ENCODE measurements at places on chromosomes 5 and 9. TPM values are rescaled to one million over a fixed set of nuclear protein-coding genes. Genes with fewer than 3 reads are reported as not detected.

Gene FSTL4
- total RNA-seq = 1.0 TPM

Gene NUTM2G
- not detected for total RNA-seq

Gene IL3
- not detected for total RNA-seq

Gene GABRA6
- total RNA-seq = not detected

Gene GKAP1
- total RNA-seq = 6.1 TPM

Gene ZBTB43
- total RNA-seq = 16.0 TPM

Gene OSMR
- 52.9 TPM for total RNA-seq

Gene NUTM2F
- not detected for total RNA-seq

Gene SLCO6A1
- not detected for total RNA-seq

Gene PCDHGA11
- 2.3 TPM for total RNA-seq

Gene ESM1
- total RNA-seq = 1.8 TPM

Gene SHROOM1
- total RNA-seq = 26.6 TPM

Gene SPATA31E1
- not detected for total RNA-seq

Gene DRD1
- total RNA-seq = 0.81 TPM

Gene CDKN2B
- 42.9 TPM for total RNA-seq

Gene FBN2
- 1.6 TPM for total RNA-seq

Gene HEXB
- total RNA-seq = 137 TPM

Gene ANKS6
- total RNA-seq = 33.3 TPM

Gene POU5F2
- total RNA-seq = 1.5 TPM

Gene GDNF
- not detected for total RNA-seq

Gene TAF11L12
- not detected for total RNA-seq

Gene PCDH1
- 133 TPM for total RNA-seq

Gene CENPH
- 3.3 TPM for total RNA-seq

Gene SLC25A2
- 0.40 TPM for total RNA-seq

Gene KIF4B
- total RNA-seq = 0.30 TPM

Gene ACOT12
- not detected for total RNA-seq

Gene LRRC19
- 0.33 TPM for total RNA-seq

Gene IL13
- not detected for total RNA-seq

Gene PCDHB4
- 1.8 TPM for total RNA-seq

Gene FCHO2
- total RNA-seq = 37.6 TPM

Gene MEIKIN
- total RNA-seq = not detected

Gene MCIDAS
- 0.22 TPM for total RNA-seq

Gene RFESD
- total RNA-seq = 6.8 TPM

Gene AGTPBP1
- total RNA-seq = 39.8 TPM

Gene BTNL3
- total RNA-seq = not detected

Gene FOXI1
- 0.30 TPM for total RNA-seq

Gene PAX5
- total RNA-seq = not detected

Gene IGFBPL1
- total RNA-seq = not detected

Gene GLDC
- total RNA-seq = 3.1 TPM

Gene BARHL1
- not detected for total RNA-seq

Gene COL23A1
- total RNA-seq = 3.1 TPM

Gene SV2C
- total RNA-seq = 0.22 TPM

Gene WNT8A
- total RNA-seq = not detected

Gene PCDHA6
- total RNA-seq = 0.66 TPM

Gene GAS1
- 12.1 TPM for total RNA-seq

Gene CLK4
- 29.3 TPM for total RNA-seq

Gene QRFP
- not detected for total RNA-seq

Gene TESK1
- 40.1 TPM for total RNA-seq

Gene DDX31
- 20.9 TPM for total RNA-seq

Gene TSLP
- total RNA-seq = 1.2 TPM

Gene TOR2A
- total RNA-seq = 14.3 TPM

Gene PAXX
- total RNA-seq = 41.8 TPM

Gene CDX1
- total RNA-seq = 0.17 TPM

Gene TAF11L6
- total RNA-seq = not detected

Gene CCDC192
- total RNA-seq = not detected

Gene LHX6
- total RNA-seq = 3.1 TPM

Gene ZDHHC12
- total RNA-seq = 66.0 TPM
